ENCODE measurements at places on chromosomes 2 and 18.

GRCh38 chr2:181430406-181431118, 26.6 kb upstream of the ITGA4 start:
- DNase-seq = no peak

DNA sequence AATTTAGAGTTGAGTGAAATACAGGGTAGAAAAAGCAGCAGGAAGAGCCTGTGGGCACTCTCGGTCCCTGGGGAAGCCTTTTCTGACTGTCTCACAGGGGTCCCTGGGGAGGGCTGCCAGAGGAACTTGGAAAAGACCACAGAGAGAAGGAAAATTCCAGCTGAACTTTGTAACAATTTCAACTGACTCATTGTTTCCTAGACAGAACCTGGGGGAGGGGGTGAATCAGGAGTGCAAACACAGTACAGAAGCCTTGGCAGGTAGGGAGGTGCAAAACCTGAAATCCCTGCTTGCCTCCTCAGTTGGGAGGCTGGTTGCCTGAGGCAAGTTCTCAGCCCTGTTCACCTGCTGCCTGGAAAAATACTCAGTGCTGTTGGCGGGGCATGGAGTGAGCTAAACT, 106.8 kb downstream of the GRB14 start:
- DNase-seq = no peak

- no peak for DNase-seq
These were observed 70.8 kb upstream of the SMAD7 start for GRCh38 chr18:49021433-49022129.

GRCh38 chr2:166333801-166334200, 41.9 kb downstream of the SCN9A start:
- DNase-seq = no peak

DNA sequence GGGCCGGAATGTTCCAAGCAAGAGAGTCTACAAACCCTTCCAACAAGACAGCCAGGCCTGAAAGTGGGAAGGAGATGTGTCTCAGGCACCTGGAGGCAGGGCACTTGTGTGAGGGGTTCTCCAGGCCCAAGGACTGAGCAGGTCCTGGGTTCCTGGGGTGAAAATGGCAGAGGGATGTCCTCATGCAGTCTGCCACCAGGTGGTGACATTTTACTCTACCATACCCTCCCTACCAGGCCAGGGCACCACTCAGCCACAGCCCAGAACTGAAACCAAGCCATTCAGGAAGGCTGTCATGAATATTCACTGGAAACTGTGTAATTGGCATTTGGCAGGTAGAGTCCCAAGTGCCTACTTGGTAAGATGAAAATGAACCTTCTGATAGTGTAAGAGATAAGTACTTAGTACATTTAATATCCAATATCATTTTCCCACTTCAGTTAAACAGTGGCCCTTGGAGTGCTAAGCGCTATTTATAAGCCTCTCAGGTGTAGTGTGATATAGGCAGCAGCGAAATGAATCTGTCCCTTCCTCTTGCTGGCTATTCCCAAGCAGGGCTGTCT, 185.1 kb downstream of the MYO5B start:
- no peak for DNase-seq

DNA sequence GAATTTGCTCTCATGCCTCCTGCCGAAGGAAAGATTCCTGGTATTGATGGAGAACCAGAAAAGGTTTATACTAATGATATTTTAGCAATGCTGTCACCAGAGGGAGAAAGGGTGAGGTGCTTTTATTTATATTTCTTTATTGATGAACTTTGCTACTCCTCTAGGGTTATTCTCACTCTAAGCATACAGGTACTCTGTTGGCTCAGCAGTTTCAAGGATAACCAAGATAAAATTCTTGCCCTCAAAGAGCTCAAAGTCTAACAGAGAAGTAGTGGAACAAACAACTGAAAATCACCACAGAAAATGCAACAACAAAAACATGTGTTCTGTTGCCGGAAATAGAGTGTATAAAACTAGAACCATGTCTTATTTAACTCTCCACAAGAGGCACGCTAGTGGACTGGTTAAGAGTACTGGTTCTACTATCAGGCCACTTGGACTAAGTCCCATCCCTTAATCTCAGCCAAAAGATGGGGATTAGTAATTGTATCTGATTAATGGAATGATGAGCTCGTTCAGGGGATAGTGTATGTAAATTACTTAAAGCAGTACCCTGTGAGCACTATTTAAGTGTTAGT, 103.6 kb downstream of the DNAH6 start:
- DNase-seq = no peak

DNA sequence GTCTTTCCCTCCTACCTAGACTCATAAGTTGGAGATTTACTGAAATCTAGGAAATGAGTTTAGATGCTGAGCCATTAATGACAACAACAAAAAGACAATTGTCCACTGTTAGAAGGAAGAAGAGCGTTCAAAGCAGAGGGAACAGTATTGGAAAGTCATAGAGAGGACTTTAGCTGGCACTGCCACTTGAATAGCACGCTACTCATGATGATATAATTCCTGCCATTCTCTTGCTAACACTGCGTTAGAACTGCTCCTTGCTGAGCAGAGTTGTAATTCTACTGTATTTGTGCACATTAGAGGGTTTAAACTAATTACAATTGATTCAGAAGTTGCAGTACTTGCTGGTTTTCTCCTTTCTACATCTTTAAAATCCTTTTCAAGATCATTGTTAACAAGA, 9.0 kb upstream of the AFTPH start:
- no peak for DNase-seq
